ENCODE measurements at places on chromosomes 3 and 15.

- DNase-seq: no peak
Observed at GRCh38 chr15:68057034-68057433, 2.9 kb downstream of the PIAS1 start.

DNA sequence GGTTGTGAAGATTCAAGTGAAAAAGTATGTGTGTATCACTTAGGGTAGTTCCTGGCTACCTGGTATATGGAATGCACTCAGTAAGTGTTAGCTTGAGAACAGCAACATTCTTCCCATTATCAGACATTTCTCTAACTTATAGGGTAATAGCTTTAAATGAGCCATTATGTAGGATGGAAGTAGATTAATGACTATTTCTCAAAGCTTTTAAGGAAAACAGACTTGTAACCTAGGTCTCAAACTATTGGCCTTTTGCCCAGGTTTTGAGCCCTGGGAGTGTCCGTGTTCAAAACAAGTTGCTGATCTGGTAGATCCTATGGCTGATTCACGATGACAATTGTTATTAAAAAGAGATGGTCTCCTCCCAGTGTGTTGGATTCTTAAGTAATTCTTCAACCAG, 129.1 kb upstream of the UMPS start:
- DNase-seq: no peak

- DNase-seq: no peak
Observed at GRCh38 chr3:188417766-188418165, 263.8 kb downstream of the LPP start.

- no peak for DNase-seq
Observed at GRCh38 chr3:52490035-52490938, 4.9 kb upstream of the STAB1 start.

- DNase-seq: no peak
Observed at GRCh38 chr3:161322781-161323568, 48.3 kb downstream of the SPTSSB start.

All from iPS DF 19.7 (cell line).